Activated CD8-positive, alpha-beta T cell treated with anti-CD3 and anti-CD28 coated beads, Interleukin-2, amount 10 ng/mL, durations not matched to agents 7 days and 5 days (primary cell): ENCODE measurements at places on chromosomes 6 and 20.

DNA sequence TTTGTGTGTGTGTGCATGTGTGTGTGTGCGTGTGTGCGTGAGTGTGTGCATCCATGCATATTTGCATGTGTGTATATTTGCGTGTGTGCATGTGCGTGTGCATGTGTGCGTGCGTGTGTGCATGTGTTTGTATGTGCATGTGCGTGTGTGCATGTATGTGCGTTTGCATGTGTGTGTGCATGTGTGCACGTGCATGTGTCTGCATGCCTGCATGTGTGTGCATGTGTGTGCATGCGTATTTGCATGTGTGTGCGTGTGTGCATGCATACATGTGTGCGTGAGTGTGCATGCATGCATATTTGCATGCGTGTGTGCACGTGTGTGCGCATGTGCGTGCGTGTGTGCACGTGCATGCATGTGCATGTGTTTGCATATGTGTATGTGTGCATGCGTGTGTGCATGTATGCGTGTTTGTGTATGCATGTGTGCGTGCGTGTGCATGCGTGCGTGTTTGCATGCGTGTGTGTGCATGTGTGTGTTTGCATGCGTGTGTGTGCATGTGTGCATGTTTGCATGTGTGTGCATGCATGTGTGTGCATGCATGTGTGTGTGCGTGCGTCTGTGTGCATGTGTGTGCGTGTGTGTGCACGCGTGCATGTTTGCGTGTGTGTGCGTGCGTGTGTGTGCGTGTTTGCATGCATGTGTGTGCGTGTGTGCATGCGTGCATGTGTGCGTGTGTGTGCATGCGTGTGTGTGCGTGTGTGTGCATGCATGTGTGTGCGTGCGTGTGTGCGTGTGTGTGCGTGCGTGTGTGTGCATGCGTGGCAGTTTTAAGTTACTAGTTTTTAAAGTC is 57.7 kb upstream of the SMOC2 start:
- no peak for DNase-seq

- DNase-seq = peak; percentile 89
Observed at GRCh38 chr6:30490026-30490876, 942 bp downstream of the HLA-E start.

- DNase-seq = no peak
Observed at GRCh38 chr6:46628976-46629375, 23.6 kb downstream of the CYP39A1 start.

DNA sequence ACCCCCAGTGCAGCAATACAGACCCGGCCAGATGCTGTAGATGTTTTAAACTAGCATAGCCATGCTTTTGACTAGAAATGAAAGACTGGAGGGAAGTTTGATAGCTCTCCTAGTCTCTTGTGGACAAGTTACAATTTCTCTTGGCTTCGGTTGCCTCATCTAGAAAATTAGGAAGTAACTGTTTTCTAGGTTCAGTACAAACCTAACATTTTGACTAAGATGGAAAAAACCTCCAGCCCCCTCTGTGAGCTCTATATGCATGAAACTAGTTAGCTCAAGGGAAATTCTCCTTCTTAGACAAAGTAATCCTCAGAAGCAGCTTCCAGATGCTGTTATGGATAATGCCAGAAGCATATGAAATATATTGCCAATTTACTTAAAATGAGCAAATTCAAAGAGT is 86.6 kb downstream of the RNF144B start:
- no peak for DNase-seq

- DNase-seq = no peak
Observed at GRCh38 chr6:87484491-87484890, 11.7 kb downstream of the SLC35A1 start.
